Activated CD4-positive, CD25-positive, alpha-beta regulatory T cell (primary cell): ENCODE measurements at places on chromosomes 6 and 20.

DNA sequence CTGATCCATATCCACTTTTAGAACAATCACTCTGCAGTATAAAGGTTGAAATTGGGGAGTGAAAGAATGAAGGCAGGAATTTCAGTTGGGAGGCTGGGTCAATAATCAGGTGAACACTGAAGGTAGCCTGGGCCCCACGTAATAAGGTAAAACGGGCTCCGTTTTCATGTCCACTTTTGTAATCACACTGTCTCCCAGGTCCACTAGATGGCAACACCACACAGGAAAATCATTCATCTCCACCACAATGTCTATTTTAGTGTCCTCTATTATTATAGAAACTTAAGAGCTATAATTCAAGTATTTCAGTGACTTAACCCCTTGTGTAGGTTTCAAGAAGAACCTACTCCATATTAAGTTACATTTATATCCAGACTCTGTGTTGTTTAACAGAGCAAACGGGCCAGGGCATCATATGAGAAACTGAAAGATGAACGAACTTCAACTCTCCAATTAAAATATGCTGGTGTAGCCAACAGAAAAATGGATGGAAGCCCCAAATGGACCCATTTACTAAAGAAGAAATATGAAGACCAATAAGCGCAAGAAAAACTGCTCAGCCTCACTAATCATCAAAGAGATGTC is 45.9 kb upstream of the MC3R start:
- DNase-seq: no peak

DNA sequence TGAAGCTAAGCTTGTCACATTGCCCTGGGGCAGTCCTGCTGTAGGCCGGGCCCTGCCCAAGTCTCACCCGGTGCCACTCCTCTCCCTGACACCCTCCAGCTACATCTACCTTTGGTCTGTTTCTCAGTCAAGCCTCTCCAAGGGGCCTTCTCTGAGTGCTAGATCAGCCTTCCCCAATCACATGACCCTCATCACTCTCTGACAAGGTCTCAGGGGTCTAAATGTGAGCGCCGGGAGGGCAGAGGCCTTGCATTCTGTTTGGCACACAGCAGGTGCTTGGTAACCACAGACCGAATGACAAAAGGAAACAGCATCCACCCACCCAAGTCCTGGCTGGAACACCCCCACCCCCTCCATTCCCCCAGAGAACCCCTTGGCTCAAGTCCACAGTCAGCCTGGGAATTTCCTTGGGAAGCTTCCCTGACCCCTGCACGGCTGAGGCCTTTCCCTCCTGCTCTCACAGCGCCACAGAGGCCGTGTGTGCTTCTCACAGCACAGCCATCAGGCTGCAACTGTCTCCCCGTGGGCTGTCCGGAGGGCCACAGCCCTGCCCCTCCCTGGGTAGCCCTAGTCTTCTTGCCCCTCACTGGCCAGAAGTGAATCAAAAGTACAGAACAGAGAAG is 32.9 kb downstream of the PKIG start:
- no peak for DNase-seq

GRCh38 chr20:44424039-44424495 is 51.6 kb upstream of the TTPAL start:
- no peak for DNase-seq

GRCh38 chr20:43389211-43389610 is 68.5 kb upstream of the SRSF6 start:
- no peak for DNase-seq

DNA sequence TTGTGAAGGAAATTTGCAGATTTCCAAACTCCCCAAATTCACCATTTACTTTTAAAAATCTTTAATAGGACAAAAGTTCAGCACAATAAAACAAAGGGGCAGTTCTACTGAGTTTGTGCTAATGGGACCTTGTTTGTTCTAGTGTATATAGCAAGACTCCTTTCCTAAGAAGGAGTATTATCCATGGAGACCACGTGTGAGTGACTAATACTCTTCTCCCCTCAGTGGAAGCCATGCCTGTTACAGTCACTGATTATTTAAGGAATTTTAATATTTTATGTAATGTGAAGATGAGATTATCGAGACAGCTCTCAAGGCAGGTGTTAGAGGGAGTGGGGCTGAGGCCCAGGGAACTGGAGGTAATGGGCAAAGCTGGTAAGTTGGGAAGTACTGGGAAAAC is 16.4 kb upstream of the QKI start:
- DNase-seq: no peak

GRCh38 chr20:52801628-52802006 is 170.5 kb upstream of the TSHZ2 start:
- no peak for DNase-seq

- DNase-seq: no peak
Measured at GRCh38 chr20:46703435-46703834, 6.0 kb upstream of the SLC2A10 start.

GRCh38 chr6:158042245-158042798 is 60.7 kb downstream of the SYNJ2 start:
- no peak for DNase-seq

- DNase-seq: no peak
Measured at GRCh38 chr6:12776291-12776690, 59.7 kb downstream of the PHACTR1 start.

DNA sequence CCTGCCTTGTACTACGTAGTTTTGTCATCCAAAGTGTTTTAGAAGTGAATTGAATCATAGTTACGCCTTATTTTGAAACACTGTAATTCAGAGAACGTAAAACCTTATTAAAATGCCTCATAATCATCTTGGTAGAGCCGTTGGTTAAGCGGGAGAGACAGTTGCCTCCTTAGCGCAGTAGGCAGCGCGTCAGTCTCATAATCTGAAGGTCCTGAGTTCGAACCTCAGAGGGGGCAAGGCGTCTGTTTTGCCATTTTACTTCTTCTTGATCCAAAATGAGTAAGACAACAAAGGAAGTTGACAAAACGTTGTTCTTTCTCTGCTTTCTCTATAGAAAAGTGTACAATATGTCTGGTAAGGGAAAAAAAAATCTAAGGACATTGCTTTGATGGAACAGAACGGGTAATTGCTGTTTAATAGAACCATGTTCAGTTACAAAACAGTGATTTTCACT is 20.7 kb upstream of the TRIM27 start:
- DNase-seq: peak; percentile 47

DNA sequence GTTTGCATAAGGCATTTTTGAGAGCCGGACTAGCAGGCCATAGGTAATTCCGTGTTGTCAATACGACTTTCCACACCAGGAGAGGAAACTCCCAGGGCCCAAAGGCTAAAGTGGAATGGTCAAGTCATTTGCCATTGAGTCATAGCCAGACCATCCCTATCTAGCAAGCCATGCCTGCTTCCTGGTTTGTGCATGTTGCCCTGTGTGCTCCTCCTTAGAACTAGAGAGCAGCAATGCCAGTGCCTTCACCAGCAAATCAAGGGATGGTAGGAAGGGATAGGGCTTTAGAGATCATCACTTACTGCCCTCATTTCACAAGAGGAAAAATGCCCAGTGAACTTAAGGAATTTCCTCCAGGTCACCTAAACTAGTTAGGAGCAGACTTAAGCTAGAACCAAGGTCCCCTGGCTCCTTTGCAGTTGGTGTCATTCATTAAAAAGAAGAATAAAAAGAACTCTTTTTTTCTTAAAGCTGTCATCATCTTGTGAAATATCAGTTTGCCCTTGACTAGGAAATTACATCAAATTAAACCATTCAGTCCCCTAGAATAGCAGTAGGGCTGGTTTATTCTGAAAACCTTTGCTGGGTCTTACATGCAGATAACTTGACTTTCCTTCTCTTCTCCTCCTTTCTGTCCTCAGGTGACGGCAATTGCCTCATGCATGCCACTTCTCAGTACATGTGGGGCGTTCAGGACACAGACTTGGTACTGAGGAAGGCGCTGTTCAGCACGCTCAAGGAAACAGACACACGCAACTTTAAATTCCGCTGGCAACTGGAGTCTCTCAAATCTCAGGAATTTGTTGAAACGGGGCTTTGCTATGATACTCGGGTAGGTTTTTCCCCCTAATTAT is 7.4 kb downstream of the TNFAIP3 start:
- DNase-seq: no peak

DNA sequence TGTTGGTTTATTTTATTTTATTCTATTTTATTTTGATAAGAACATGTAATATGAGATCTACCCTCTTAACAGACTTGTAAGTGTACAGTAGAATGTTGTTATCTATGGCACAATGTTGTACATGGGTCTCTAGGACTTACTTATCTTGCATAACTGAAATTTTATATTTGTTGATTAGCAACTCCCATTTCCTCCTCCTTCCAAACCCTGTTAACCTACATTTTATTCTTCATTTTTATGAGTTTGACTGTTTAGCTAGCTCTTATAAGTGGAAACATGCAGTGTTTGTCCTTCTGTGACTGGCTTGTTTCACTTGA is 37.9 kb upstream of the BCAS1 start:
- no peak for DNase-seq

DNA sequence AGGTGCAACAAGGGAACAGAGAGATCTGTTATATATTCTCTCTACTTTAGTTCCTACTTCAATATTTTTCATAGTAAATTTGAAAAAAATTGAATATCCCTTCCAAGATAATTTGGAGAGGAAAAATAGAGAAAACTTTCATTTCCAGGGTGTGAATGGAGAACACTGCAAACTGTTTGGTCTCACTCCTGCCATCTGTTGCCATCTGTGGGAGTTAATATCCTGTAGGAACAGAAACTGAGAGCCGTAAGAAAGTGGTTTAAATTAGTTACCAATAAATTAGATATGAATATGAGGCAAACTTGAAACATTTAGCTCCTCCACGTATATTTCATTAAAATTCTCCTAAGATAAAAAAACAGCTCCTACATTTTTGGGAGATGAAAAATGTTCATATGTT is 4.2 kb downstream of the ZNF337 start:
- no peak for DNase-seq

DNA sequence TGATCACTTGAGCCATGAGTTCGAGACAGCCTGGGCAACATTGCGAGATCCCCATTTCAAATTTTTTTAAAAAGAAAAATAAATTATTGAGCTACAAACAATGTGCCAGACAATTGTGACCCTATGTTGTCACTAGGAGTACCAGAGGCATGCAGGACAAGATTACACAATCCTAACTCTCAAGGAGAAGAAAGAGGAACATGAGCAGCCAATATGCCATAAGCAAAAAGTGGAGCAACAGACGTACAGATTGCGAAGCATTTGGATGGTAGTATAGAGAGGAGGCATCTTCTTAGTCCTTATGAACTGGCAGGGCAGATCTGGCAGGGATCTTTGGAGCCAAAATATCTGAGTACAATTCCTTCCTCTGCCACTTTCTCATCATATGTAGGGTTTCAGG is 156.4 kb downstream of the OR2B2 start:
- DNase-seq: no peak

DNA sequence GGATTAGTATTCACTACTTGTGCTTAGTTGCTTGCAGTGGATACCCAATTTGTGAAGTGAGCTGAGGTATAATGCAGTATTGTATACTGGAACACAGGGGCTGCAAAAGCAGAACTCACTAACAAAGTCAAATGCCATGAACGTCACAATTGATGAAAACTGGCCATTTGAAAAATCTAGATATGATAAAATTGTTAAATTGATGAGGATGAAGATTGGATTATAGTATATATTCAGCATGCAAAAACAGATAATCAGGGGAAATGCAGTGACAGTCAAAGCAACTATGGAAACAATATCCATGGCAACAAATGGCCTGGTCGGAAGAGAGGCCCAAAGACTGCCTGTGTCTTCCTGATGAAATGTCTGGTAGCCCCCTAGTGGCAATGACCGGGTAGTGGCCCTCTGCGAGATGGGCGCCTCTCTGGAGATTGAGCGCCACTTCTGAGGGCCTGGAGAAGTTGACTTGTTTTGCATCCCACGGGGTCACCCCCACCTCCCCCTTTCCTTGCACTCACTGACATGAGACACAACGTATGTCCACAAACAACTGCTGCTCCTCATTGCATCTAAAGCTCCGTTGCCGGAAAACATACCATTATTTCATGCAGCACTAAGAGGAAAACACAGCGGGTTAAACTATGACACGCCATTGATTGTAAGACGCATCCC is 43.6 kb downstream of the C6orf15 start:
- DNase-seq: peak; percentile 29

- peak; percentile 80 for DNase-seq
Measured at GRCh38 chr6:27772261-27773001, 139.8 kb downstream of the OR2B2 start.

DNA sequence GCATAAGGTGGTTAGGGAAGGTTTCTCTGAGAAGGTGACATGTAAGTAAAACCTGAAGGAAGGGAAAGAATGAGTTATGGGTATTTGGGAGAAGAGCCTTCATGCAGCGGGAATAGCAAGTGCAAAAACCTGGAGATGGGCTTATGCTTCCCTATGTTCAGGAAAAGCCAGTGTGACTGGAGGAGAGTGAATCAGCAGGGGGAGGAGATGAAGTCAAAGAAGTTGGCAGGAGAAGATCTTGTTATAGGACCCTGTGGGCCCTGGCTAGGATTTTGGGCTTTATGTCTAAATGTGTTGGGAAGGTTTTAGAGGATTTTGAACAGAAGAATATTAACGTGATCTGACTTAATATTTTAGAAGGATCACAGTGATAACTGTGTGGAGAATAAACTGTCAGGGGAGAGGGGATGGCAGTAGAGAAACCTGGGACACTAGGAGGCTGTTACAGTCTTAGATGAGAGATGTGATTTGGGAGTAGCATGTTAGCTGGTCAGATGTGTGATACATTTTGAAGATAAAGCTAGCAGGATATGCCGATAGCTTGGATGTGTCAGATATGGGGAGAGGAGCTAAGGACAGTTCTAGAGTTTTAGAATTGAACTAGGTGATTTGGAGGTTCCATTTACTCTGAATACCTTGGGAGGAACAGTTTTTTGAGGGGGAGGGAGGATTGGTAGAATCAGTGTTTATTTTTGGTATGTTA is 41.0 kb downstream of the PHF3 start:
- DNase-seq: no peak

DNA sequence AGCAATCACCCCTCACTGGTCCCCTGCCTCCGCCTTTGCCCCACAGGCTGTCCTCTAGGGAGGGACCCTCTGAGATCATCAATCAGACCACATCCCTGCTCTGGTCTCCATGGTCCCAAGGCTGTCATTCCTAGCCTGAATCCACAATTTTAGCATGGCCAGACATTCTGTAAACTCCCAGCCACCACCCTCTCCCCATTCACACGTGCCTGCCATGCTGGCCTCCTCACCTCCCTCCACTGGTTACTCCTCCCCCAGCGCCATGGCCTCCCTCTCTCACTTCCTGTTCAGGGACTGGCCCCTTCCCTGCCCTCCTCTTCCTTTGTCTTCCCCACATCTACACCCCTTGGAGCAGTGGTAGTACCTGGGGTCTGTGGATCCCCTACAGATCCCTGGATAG is 150.7 kb upstream of the MLN start:
- DNase-seq: no peak

DNA sequence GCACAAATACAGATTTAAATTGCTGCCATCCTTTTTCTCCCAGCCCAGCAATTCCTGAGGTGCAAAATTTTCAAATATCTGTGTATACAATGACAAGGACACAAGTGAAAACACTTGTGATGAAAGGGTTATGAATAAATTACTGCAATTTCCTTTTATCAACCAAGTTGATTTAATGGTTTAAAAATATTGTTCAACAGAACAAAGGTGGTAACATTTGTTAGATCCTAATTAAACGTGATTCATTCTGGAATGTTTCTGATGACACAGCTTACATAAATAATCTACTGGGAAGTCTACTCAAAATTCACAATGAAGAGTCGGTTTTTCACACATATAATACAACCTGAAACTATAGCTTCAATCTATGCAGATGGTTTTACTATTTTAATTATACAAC is 17.1 kb downstream of the B4GALT5 start:
- no peak for DNase-seq

- DNase-seq: no peak
Measured at GRCh38 chr20:49486064-49486463, 3.6 kb upstream of the KCNB1 start.

GRCh38 chr6:169112483-169113320 is 140.9 kb downstream of the THBS2 start:
- DNase-seq: no peak

GRCh38 chr20:49557449-49557848 is 10.5 kb downstream of the PTGIS start:
- no peak for DNase-seq
